Osteocyte (in vitro differentiated cells): ENCODE measurements at places on chromosomes 3 and 15. TPM values are rescaled to one million over a fixed set of nuclear protein-coding genes. Genes with fewer than 3 reads are reported as not detected.
A peak's percentile ranks its signal among the peaks of the same experiment; 100 is the strongest.

Gene SNX33
- 36.3 and 36.7 TPM in 2 replicates for total RNA-seq

Gene DPPA4
- 0.75 and 1.8 TPM in 2 replicates for total RNA-seq

DNA sequence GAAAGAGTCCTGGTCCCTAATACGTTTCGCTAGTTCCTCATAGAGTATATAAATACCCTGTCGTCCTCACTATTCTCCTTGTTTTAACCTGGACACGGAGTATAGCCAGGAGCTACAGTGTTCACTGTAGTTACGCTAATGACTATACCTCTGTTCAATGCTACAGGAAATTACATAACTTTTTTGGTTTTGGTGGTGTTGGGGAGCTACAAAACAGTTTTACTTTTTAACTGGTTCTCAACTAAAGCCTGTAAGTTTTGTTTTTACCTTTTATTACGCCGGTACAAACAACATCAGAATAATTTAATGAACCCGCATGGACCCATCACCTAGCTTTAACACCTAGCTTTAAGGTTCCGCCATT, 1.5 kb downstream of the LMLN start:
- no peak for DNase-seq

DNA sequence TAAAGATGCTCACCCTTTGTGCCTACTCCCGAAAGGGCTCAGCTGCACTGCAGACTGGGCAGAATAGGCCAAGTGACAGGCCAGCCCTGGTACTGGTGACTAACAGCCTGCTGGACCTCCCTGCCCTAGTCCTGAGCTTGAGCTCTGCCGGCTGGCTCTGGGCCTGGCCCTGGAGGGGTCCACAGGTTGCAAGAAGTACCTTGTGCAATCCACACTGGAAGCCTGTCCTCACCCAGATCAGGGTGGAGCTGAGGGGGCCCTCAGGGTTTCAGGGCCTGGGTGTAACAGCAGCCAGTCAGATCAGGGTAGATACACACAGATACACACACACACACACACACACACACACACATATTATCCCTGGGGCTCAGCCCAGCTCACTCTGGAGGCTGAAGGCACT, 27.3 kb upstream of the PLA2G4D start:
- DNase-seq = peak; percentile 69

DNA sequence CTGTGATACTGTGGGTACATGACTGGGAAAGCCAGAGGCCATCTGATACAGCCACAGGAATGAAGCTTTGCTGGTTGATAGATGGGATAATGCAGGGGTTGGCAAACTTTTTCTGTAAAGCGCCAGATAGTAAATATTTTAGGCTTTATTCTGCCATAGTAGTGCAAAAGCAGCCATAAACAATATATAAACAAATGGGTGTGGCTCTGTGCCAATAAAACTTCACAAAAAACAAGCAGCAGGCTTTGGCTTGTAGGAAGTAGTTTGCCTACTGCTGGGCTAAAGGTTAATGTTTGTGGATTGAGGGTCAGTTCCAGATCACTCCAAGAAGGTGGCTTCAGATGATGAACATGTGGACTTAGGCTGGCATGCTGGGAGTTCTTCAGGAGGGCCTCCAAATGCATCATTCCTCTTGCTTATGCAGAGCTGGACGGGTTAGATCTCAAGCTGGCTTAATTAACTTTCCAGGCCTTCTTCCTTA, 305.7 kb downstream of the RPLP1 start:
- DNase-seq = no peak

DNA sequence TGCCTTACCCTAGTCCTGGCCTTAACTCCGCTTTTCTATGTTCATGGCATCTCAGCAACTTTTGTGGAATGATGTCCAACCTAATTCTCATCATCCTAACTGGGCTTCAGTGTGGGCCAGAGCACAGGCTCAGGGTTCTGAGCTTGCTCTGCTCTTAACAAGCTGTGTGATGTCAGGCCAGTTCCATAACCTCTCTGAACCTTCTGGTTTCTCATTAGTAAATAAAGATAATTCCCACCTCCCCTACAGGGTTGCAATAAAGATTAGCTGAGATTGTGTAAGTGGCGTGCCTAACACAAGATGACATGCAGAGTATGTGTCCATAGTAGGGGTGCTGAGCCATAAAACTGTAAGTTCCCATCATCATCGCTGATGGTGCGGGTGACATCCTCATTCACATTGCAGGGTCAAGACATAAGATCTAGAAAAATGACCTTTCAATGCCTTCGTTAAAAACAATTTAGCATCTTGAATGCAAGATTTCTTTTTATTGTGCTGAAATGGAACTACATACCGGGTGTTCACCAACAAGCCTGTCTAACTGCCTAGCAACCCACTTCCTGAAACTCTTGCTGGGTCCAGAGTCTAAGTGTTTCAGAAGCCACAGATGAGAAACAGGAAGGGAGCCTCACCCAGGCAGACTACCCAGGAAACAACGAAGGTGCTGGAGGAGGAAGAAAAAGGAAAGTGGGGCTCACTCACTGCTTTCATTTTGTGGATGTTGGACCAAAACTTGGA, 36.2 kb downstream of the CDCP1 start:
- no peak for DNase-seq

GRCh38 chr15:95584088-95584487, 746.4 kb upstream of the NR2F2 start:
- no peak for DNase-seq
